T47D (cell line): ENCODE measurements at places on chromosomes 2 and 18.

DNA sequence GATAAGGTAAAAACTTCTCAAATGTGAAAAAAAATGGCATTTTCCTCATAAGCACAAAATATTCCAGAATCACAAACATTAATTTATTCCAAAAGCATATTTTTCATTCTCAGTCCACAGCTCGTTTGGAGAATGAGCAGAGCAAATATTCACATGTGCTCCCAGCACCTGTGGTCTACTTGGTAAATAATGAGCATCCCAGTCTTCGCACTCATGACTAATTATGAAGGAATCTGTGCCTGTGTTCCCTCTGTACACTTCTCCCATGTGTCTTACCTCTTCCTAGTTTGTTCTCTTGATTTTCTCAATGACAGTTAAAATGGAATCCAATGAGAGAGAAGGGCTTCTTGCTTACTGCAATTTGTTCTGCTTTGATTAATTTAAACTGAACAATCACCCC is 671.0 kb upstream of the SOX11 start:
- no peak for DNase-seq

DNA sequence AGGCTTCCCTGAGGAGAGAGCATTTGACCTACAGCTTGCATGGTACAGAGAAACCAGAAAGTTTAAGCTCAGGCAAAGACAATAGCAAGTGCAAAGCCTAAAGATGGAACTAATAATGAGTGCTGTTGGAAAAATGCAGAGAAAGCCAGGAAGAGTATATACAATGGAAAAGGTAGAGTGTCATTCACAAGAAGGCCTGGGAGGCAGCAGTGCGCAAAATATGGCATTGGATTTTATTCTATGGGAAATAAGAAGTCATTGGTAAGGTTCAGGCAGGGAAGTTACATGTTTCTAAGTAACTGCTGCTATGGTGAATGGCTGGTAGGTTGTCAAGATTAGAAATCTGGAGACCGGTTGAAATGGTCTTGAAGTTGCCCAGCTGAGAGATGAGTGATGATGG is 2167.3 kb upstream of the CELF4 start:
- DNase-seq: no peak

GRCh38 chr2:230872151-230872967 is 7.6 kb downstream of the ITM2C start:
- no peak for DNase-seq

- no peak for DNase-seq
Measured at GRCh38 chr2:66497431-66498288, 62.7 kb downstream of the MEIS1 start.

DNA sequence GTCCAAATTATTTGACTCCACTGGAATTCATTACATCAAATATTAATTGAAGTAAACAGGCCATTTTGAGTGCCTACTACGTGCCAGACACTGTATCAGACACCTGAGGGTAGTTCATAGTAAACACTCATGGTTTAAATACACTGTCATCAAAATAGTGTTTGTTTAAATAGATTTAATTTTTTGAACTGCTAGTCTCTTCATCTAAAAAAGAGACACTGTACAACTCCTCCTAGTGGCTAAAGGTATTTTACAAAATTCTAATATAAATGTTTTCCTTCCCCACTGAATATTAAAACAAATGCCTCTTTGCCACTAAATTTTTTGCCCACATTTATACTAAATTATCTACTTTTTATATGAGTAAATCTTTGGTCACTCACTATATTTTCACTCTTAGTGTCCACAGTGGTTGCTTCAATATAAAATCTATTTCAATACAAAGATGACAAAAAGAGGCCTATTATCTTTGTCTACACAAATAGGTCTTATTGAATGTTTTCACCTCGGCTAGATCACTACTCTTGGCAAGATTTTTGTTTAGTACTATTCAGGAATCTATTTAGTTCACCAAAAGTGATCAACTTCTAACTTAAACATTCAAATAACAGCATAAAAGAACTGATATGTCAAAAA is 122.1 kb downstream of the TMEM247 start:
- DNase-seq: no peak

DNA sequence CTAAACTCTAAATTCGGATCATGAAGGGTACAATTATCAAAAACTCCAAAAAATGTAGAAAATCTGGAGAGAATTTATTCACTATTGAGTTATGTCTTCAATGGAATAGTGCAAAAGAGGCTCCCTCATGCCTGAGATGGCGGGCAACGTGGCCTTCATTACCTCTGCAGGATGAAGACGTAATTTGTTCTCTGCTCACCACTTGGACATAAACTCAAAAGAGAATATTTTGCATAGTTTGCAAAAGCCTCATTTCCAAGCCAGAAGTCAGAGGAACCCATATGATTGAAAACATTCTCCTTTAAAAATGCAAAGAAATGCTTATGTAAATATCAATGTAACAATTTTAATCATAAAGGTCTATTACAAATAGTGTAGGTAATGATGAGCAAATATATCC is 58.7 kb downstream of the SLC25A12 start:
- DNase-seq: no peak

DNA sequence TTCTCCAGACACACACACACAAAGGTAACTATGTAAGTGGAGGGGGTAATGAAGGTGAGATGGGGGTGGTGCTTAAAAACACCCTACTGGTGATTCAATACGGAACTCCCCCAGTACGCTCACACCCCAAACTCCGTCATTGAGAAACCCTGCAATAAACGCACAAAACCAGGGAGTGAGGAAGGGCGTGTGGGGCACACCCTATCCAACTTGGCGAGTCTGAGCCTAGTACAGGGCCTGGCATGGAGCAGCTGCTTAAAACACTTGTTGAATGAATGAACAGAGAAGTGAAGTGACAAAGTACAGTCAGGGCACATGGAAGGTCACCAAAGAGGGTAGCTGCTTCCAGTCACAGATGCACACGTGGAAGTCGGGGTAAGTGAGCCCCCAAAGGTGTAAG is 146.8 kb upstream of the SMAD2 start:
- DNase-seq: no peak

- DNase-seq: no peak
Measured at GRCh38 chr2:85959185-85959584, 70.4 kb upstream of the ST3GAL5 start.

DNA sequence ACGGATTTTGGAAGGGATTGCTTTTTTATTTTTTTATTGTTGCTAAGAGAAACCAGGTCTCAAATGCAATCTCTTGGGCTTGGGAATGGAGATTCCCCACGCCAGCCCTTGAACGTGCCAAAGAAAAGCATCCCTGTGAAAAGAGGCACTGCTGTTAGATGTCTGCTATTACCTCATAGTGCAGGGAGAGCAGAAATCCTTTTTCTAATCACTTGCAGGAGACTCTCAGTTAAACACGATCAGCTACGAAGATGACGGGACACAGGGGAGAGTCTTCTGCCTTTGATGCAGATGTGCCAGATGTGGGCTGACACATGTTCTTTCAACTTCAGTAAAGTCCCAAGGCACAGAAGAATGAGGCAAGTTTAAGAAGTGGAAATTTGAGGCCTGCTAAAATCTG is 381.6 kb upstream of the TRIB2 start:
- DNase-seq: no peak

GRCh38 chr18:10590412-10590811 is 64.6 kb downstream of the NAPG start:
- no peak for DNase-seq
